Cerebellar nuclear complex (tissue), 1 donor: ENCODE measurements at places on chromosomes 16 and 17.

DNA sequence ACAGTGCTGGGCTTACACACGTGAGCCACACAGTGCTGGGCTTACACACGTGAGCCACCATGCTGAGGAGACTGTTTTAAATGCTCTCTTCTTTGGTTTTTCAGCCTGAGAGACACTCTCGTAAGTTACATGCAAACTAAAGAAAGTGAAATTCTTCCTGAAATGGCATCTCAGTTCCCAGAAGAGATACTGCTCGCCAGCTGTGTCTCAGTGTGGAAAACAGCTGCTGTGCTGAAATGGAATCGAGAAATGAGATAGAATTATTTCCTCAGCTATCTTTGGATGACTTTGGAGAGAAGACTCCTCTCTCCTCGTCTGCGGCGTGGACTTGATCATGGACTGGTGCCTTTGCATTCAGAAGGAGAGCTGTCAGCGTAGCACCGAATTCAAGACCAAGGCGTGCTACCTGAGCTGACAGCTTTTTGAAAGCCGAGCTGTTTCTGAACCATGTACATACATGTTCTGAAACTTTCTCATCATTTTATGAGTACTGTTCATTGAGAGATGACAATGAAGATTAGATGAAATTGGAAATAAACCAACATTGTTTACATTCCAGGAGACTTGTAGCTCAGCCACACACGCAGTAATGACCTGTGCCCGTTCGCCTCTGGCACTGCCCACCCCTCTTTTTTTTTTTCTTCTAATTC lies 21.6 kb upstream of the ENDOV start:
- no peak for DNase-seq

DNA sequence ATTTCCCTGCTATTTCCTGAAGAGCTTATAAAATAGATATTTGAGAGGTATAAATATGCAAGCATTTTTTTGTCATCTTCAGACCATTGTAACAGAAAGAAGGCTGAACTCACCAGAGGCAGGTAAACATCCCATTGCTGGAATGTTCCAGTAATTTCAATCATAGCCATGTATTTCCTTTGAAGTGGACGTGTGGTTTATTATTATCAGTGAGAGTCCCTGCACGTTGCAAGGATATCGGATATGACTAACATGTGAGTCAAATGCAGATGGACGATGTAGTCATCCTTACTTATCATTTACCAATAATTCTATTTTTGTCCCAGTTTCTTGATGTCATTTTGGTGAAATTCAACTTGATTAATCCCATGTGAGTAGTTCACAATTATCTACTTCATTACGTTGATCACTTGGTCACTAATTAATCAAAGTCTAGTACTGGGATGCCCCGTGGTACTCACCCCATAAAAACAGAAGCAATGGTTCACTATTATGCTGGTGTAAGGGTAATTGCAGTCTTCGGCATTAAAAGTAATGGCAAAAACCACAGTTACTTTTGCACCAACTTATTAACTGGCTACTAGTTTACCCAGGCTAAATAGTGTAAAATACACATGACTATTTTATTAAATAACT lies 89.5 kb downstream of the VAT1L start:
- DNase-seq: no peak

GRCh38 chr17:21119247-21119918 lies 7.4 kb upstream of the DHRS7B start:
- DNase-seq: peak; percentile 50

DNA sequence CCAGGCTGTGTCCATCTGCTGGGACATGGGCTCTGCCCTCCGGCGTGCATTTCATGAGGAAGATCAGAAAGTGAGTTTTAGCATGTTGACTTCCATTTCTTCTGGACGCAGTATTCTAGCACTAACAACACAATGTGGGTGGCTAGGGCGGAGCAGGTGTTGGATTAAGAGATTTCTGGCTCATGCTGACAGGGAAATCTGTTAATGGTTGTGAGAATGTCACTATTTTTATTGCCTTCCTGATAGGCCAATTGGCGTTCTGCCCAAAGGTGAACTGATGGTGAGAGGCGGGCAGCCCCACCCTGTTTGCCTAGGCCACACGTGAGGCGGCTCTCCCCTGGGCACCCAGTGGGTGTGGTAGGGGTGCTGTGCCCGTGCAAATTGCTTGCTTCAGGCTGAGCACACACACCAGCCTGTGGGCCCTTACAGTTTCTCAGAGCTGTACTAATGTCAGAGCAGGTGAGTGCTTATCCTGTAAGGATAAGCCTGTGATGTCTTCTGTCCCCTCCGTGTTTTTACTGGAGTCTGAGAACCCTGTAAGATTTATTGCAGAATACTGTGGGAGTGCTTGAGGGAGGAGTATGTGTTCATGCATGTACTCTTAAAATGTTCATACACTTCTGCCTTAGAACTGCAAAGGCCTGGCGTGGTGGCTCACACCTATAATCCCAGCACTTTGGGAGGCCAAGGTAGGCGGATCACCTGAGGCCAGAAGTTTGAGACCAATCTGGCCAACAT lies 30.9 kb downstream of the PGS1 start:
- no peak for DNase-seq

GRCh38 chr16:17252701-17253100 lies 218.1 kb downstream of the XYLT1 start:
- no peak for DNase-seq

GRCh38 chr17:60496041-60496440 lies 30.0 kb downstream of the APPBP2 start:
- no peak for DNase-seq

DNA sequence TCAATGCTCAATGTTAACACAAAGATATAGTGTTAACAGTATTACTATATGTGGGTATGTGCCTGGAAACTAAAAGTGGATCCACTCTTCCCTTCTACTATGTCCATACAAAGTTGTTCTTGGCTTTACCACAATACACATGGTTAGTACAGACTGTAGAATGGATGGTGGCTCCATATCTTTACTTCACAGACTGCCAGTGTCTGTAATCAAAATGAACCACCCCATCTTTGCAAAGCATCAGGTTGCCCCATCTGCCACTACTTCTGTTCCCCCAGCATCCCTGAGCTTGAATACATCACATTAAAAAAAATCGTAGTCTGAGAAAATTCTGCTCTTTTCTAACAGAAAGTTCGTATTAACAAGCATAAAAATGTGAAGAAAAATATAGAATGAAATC lies 30.0 kb downstream of the USP32 start:
- DNase-seq: no peak

GRCh38 chr17:63707151-63707550 lies 7.2 kb upstream of the LIMD2 start:
- no peak for DNase-seq

DNA sequence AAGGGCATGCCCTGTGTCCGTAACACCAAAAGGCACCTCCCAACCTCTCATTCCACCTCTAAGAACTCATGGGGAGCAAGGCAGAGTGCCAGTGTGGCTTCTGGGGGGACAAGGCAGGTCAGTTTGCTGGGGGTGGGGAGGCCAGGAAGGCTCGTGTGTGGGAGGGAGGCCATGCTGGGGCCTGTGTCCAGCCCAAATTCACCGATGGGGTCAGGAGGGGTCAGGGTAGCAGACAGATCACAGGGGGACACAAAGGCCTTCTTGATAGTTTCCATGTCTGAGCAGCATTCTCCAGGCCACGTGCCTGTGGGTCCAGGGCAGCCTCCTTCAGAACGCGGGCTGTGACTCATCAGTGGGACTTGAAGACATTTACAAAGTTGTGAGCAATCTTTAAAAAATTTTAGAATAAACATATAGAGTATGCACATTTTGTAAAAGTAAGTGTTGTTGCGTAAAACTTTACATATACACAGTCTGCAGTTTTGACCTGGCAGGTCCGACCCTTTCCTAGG lies 20.9 kb downstream of the SPACA3 start:
- no peak for DNase-seq

GRCh38 chr17:6639586-6640535 lies 650 bp downstream of the KIAA0753 start:
- DNase-seq: no peak

DNA sequence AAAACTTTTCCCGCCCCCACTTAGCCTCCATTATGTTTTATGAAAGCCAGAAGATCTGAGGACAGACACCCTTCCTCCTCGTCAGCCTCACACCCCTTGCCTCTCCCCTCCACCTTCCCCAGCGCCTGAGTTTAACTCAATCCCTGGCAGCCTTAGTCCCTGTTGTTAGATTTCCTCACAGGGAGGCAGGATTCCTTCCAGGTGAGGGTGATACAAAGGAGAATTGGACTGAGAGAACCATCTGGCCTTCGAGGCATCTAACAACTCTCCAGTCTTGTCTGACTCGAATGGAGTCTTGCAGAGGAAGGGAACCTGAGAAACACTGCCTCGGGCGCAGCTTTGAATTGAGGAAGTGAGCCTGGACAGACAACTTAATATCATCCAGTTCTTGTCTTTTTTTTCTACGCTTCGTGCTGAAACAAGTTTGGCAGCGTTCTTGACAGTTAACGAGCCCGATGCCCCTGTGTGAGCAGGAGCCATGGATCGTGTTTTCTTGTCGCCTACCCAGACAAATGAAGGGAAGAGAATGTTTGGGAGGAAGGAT lies 1.3 kb upstream of the ZNF768 start:
- DNase-seq: no peak

DNA sequence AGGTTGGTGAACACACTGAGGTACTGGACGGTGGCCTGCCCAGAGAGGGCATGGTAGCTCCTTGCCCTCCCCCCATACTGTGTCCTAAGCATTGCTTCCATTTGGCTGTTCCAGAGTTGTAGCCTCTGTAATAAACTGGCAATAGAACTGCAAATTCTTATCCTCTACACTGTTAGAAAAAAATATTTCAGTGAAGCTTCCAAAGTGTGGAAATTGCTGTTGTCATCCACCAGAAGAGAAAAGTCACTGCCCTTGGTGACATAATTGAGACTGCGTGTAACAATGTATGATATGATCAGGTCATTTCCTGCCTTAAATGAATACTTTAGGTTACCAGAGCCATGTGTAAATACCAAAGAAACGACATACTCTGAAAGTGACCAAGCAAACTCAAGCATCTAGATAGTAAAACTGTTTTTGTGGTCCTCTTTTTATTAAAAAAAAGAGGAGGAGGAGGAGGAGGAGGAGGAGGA lies 65.9 kb downstream of the CEP95 start:
- no peak for DNase-seq

DNA sequence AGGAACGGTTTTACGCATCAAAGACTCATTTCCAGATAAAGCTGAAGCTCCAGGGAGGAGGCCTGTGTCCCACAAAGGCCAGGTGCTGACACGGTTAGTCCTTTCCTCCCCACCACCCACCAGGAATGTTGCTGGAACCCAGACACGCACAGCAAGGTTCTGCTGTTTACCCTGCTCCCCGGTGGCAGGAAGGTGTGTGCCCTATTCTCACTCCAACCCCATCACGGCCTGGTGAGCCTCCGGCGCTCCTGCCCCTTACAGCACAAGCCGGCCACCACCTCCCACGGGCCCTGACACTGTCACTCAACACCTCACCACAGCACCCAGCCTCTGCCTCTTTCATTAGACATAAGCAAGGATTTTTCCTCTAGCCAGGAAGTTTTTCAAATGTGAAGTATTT lies 47.8 kb downstream of the ANKRD11 start:
- DNase-seq: no peak

- no peak for DNase-seq
Measured at GRCh38 chr16:1082952-1083675, 10.6 kb downstream of the SSTR5 start.

GRCh38 chr16:58187092-58187491 lies 10.8 kb downstream of the CSNK2A2 start:
- DNase-seq: no peak

- no peak for DNase-seq
Measured at GRCh38 chr17:32278815-32279214, 13.2 kb downstream of the RHBDL3 start.
